ENCODE measurements at places on chromosomes 5 and 9.

DNA sequence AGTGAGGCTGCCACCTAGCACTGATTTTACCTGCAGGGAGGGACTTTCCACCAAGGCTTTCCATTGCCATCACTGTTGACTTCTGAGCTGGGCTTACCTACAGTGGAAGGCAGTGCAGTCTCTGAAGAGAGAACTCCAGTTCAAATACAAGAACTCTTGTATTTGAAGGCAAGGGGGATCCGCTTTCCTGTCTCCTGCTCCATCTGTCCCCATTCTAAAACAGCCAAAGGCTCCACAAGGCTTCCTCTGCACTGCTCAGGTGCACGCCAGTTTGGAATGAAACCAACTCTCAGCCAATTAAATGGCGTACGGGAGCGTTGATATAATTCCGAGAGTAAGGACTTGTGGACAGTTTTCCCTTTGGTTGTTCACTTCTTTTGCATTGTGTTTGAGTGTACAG is 66.0 kb upstream of the CXCL14 start:
- no peak for DNase-seq

- DNase-seq, result no peak
Observed at GRCh38 chr5:2338686-2339085, 412.8 kb downstream of the IRX2 start.

DNA sequence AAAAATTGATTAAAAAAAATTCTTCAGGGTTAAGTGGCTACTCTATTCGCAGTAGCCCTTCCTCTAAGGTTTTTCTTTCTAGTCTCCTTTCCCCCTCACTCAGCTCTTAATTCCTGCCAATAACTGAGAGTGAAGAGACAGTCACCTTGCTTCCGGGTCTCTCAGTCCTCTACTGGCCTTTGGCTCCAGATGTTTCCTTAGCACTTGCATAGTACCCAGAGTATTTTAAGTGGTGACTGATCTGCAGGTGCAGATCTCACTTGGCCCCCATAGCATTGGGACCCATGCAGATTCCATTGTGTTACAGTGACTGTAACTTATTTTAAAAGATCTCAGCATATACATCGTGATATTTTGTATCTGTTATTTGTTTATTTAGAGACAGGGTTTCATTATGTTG is 66.2 kb downstream of the GCNT1 start:
- DNase-seq, result no peak

GRCh38 chr9:23812673-23813072 is 13.4 kb downstream of the ELAVL2 start:
- DNase-seq, result no peak

- no peak for DNase-seq
Observed at GRCh38 chr5:53542926-53543325, 17.5 kb upstream of the NDUFS4 start.

GRCh38 chr9:17962747-17963146 is 383.9 kb downstream of the SH3GL2 start:
- DNase-seq, result no peak

DNA sequence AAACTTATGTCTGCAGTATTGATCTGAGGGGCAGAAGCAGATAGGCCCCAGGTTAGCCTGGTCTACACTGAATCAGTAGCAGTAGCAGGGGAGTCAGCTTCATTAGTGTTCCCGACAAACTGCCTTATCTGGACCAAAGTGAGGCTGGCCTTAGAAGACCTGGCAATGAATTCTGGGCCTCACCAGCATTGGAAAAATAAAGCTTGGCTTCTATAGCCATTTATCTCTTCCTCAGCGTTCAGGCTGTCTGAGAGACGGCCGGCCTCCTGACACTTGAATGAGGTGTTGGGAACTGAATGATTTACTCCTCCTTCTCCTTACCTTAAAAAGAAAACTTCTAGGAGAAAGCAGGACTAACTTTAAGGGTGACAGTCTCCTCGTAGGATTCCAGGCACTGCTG is 141.8 kb upstream of the RUSC2 start:
- DNase-seq, result no peak

DNA sequence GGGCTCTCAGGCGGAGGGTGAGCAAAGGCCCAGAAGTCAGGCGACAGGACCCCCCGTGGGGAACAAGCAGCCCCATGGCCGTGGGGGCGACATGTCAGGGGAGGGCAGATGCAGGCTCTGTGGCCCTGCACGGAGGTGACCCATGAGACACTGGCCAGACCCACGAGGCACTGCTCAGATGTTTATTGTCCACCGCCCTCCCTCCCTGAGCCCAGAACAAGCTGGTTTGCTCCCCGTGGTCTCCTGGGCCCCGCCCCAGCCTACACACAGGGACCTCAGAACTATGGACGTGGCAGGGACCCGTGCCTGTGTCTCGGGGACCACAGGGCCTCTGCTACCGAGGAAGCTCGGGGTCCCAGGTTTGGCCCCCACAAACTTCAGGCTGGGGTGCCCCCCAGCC is 1.9 kb downstream of the FUT7 start:
- no peak for DNase-seq

- no peak for DNase-seq
Observed at GRCh38 chr5:71697967-71698366, 21.1 kb upstream of the CARTPT start.

DNA sequence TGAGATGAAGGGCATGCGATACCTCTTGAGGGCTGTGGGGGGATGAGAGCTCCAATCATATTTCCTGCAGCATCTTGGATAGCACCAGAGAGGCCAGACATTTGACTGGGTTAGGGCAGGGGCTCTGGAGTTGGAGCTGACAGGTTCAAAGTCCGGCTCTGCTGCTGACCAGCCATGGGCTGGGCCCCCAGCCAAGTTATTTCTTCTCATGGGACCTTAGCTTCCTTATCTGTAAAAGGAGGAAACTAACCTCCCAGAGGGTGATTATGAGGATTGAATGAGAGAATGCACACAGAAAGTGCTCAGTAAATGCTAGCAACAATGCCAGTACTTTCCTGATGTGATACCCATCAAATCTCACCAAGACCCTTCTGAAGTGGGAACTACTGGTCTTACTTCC is 65.2 kb upstream of the SLC25A51 start:
- DNase-seq, result no peak

DNA sequence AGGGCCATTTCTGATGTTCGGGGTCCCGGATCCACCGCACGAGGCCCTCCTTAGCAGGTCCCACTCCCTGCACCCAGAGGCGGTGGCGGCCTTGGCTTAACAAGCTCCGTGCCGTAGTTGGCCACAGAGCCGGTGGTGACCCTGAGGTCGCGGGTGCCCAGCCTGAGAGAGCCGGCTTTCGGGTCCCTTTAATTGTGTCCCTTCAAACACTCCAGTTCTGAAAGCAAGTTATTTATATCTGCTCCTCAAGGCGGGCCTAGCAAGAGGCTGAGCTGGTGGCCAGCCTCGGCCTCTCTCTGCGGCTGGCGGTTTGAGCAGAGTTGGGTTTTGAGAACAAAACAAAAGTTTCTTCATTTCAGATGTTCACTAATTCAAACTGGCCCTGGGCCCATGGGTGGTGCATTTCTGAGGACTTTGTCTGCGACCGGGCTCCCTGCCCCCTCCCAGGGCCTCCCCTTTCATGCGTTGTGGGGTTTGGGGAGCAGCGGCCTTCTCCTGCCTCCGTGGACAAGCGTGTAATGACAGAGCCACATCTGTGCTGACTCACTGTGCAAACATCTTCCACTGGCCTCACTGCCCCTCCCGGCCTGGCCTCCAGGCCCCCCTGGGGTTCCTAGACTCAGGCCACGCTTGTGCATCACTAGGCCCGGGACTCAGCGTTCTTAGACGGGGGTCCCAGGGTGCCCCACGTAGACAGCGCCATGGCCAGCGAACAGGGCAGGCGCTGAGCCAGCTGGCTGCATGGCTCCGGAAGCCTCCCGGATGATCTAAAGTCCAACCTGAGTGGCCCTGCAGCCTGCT is 49.4 kb upstream of the COL5A1 start:
- no peak for DNase-seq

- no peak for DNase-seq
Observed at GRCh38 chr9:133780962-133781827, 43.0 kb upstream of the SARDH start.

GRCh38 chr5:99129768-99130501 is 201.1 kb upstream of the CHD1 start:
- no peak for DNase-seq

DNA sequence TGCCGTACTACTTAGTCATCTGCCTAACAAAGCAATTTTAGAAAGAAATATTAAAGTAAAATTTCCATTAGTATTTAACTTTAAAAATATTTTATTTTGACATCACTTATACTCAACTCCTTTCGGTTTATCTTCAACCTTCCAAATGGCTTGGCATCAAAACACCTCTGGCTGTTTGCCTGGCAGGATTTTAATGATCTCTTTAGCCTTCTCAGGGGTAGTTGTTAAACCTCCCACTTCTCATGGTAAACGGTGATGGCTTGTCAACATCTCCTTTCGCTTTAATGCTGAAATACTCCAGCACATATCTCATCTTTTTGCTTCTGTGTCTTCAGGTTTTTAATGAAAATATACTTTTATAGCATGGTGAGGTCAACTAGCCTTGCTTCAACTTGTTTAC is 747.1 kb downstream of the CETN3 start:
- no peak for DNase-seq

DNA sequence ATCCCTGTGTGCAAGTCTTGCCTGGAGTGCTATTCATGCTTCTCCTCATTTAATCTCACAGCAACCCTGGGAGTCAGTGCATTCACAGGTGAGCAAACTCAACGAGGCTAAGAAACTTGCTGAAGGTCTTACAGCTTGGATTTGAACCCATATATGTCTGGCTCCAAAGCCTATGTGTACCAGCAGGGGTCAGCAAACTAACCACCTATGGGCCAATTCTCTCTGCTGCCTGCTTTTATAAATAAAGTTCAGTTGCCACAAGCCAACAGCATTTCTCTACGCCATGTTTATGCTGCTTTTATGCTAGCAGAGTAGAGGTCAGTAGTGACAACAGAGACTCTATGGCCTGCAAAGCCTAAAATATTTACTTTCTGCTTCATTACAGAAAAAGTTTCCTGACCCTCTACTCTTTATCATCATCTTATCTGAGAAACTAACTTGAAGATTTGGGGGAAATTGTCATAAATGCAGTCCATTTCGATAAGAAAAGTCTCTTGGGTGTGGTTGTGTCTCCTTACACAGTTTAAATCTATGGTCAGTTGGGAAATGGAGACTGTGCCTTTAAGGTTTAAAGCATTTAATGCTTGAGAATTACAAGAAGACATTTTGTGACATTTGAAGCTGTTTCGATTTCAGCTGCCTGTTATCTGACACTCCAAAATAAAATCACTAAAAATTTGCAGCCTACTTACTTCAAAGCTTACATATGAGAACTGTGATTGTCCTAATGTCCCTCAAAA is 137.7 kb downstream of the PRELID2 start:
- no peak for DNase-seq

DNA sequence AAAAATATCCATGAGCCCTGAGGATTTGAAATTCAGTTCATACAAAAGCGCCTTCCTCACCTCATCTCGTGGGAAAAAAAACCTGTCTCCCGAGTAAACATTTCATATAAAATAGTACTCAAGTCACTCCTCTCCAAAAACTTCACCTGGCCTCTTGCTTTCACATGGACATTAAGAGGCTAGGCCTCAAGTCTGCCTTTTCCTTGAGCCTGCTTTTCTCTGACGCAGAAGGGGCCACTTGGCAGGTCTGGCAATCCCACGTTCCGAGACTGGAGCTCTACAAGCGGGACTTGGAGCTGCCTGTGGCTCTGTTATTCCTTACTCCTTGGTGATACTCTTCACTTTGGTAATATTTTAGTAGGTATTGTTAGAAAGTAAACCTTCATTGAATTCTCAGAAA is 26.9 kb upstream of the CKS2 start:
- no peak for DNase-seq

GRCh38 chr9:78663369-78663768 is 366.4 kb downstream of the PSAT1 start:
- DNase-seq, result no peak

DNA sequence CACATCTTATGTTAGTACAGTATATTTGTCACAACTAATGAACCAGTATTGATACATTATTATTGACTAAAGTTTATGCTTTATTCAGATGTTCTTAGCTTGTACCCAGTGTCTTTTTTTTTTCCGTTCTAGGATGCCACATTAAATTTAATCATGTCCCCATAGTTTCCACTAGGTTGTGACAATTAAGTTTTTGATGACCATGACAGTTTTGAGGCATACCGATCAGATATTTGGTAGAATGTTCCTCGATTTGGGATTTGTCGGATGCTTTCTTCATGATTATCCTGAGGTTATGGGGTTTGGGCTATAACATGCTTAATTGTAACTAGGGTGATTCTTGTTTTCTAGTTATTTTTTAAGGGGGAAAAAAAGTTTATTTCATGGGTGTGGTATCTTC is 22.6 kb downstream of the PRRC2B start:
- no peak for DNase-seq

DNA sequence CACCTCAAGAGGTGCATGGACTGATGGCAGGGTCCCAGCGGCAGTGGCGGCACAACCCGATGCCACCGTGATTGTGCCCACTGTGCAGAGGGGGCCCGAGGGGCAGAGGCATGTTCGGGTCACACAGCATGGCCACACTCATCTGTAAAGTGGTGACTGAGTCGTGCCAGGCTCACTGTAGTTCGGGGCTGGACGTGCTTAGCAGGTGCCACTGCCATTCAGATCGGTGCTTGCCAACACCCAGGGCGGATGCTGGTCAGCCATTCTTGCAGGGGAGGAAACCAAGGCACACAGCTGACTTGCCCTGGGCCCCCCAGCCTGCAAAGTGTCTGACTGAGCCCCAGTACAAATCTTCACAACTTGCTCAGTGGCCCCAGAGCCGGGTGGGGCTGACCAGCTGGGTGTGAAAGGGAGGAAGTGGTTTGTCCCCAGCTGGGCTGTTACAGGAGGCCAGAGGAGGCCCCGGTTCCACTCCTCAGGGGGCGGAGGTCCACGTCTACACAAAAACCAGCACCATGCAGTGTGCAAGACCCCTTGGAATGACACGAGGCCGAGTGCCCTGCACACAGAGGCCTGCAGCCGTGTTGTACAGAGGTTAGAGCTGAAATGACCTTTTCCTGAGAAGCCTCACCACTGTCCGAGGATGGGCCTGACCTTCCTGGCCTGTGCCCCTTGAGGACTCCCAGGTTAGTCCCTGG is 17.9 kb downstream of the FGD3 start:
- no peak for DNase-seq

DNA sequence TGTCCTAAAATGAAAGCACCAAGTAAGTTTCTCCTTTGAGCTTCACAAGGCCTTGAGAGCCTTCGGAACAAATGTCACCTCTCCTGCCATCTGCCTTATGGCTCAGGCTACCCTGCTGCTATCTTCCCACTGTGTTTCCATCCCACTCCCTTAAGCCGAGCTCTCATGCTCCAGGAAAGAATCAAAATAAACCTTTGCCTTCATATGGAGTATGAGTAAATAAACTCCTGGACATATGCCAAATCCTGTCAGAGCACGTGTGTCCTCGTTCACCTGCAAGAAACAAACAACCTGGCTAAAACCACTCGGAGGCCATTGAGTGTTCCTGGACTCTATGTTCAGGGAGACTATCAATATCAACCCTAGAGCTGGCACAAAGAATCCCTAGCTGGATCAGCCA is 122.3 kb upstream of the CCDC112 start:
- DNase-seq, result no peak

DNA sequence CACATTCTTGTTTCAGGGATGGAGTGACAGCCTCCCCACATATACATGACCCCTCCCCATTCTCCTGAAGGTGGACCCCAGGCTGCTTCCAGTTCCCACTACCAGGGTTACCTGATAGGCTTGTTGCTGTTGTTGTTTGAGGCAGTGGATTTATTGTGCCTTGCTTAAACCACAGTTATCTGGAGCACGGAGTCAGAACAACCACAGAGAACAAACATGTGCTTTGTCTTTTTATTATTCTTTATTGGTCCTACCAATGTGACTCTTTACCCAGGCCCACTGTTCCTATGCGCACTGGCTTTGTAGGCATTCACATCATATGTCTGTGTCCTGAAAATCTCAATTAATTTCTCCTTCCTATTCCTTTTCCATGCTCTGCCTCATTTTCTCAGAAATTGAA is 41.2 kb upstream of the IPPK start:
- no peak for DNase-seq
